Midbrain (tissue), 1 donor: ENCODE measurements at places on chromosomes 6 and 20.

- DNase-seq = no peak
Observed at GRCh38 chr6:68728159-68728979, 93.3 kb downstream of the ADGRB3 start.

GRCh38 chr6:33392595-33392948, 949 bp downstream of the KIFC1 start:
- no peak for DNase-seq

GRCh38 chr6:113758826-113759574, 98.1 kb upstream of the MARCKS start:
- DNase-seq = no peak

DNA sequence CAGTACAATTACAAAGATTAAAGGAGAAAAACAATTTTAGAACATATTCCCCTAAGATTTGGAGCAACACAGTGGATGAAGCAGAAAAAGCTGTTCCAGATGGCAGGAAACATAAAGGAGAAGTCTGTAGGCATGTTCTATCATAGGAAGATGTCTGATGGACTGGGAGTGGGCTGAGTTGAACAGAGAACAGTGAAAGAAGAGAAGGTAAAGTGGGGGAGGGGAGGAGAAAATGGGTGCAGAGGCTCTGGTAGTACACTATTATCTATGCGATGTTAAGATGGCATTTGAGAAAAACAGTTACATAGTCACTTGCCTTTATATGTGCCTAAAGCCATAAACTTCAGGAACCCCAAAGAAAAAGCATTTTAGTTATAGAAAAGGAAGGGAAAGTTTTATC, 4.2 kb upstream of the PHIP start:
- no peak for DNase-seq

GRCh38 chr6:12010635-12011275, 1.4 kb upstream of the HIVEP1 start:
- DNase-seq = no peak

- DNase-seq = no peak
Observed at GRCh38 chr20:40892642-40893041, 136.0 kb upstream of the TOP1 start.

GRCh38 chr6:44668976-44669934, 281.7 kb downstream of the CDC5L start:
- no peak for DNase-seq

DNA sequence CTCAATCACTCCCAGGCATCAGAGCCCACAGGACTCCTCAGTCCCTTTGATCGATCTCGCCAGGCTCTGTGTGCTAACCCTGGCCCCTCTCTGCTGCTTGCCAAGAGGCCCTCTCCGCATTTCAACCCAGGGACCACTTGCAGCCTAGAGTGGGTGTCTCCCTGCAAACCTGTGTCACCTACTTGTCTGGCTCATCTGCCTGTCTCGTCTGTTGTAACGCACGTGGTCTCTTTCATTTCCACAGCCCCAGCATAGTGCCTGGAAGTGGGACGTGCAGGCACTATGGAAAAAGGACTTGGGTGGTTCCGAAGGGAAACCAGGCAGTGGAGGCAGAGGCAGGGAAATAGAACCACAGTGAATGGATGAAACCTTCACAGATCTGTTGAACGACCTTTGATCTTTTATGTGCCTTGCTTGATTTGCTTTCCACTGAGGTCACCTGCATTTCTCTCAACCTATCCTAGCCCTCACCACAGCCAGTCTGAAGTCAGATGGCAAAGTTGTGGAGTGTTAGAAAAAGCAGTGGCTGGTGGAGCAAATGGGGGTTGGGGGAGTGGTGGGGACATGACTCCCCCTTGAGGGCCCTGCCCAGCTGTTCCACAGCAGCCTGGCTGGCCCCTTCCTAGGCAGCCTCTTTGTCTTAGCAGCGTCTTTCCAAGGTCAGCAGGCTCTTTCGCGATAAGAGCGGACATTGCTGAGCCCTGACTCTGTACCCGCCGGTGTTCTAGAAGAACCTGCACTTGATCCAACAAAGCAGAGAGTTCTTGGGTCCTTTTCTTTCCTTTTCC, 55.8 kb upstream of the TAGAP start:
- no peak for DNase-seq

GRCh38 chr6:113854531-113855499, 2.3 kb upstream of the MARCKS start:
- peak; percentile 78 for DNase-seq

DNA sequence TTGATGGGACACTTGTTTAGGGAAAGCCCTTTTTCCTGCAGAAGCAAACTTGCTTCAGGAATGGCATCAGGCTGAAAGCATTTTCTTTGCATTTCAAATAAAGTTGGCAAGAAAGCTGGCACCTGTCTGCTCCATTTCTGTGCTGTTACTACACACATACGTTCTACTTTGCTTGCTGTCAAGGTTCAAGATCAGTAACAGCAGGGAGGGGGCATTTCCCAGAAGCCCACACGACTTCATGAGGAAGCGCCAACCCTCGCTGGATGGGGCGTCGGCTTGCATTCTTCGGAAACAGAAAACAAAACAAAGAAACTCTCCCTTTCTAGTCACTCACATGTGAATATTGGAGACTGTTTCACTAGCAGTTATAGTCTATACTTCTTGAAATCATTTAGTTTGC, 46.4 kb downstream of the AKAP12 start:
- no peak for DNase-seq

- DNase-seq = no peak
Observed at GRCh38 chr20:43839793-43840199, 74.9 kb upstream of the TOX2 start.

- DNase-seq = no peak
Observed at GRCh38 chr20:62931464-62931863, 5.2 kb upstream of the DIDO1 start.

DNA sequence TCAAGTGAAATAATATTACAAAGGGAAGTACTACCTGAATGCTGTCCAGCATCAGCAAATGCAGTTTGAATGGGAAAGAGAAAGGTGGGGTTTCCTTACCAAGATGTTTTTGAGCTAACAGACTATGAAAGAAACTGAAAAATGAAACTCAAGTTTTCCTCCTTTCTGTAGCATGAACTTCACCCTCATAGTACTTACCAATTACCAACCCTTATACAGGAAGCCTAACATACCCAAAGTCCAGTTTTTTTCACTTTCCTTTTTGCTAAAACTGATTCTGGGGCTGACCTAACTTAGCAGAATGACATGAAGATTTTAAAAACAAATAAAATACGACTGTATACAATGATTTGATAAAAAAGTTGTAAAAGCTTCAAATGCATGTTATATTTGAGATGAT, 5.2 kb downstream of the ZNFX1 start:
- DNase-seq = no peak

DNA sequence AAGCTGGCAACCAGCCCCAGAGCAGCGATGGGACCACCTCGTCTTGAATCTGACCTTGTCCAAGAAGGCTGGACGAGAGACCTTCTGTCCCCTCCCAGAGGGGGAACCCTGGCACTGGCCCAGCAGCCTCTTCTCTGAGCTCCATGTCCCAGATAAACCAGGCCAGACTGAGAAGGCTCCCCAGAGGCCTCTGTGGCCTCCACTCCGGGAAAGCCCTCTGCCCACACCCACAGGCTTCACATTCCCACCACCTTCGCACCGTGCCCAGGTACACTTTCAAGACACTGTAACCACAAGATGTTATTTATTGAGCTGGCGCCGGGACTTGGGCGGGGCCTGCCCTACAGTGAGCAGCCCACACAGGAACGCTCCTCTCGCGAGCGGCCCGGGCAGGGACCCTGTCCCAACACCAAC, 33.2 kb downstream of the ADA start:
- no peak for DNase-seq

DNA sequence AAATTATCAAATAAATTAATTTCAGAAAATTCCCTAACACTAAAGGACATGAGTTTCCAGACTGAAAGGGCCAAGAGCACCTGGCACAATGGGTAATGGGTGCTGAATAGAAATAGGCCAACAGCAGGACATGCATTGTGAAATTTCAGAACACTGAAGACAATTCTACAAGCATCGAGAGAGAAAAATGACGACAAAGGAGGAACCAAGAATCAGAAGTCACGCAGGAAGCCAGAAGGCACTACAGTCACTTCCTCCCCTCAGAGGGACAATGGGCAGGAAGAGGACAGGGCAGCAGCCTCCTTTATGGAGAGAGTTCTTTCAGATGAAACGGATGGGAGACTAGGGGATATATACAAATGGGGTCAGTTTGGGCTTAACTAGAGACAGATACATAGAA, 29.6 kb downstream of the PCNA start:
- DNase-seq = peak; percentile 31

DNA sequence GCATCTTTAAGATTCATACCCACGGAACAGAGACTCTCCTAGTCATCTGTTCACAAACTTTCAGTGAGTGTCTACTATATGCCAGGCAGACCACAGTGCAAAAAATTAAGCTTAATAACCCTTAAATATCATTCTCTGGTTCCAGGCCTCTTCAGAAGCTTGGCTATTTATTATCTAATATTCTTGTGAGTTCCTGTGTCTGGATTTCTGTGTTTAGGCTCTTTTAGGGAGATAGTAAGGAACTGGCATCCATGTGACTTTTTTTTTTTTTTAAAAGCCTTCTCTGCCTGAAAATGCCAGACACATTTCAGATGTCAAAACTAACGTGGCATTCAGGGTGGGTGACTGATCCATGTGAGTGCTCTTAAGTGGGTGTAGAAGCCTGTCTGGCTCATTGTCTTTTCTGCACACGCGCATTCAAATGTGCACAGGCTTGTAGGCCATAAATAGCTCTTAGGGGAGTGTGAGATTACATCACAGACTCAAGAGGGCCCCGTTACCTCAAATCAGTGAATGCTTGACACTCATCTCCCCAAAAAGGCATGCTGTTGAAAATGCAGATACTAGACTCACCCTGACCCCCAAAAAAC, 141.9 kb downstream of the GMPR start:
- no peak for DNase-seq

- no peak for DNase-seq
Observed at GRCh38 chr6:104969785-104970581, 13.1 kb downstream of the LIN28B start.

DNA sequence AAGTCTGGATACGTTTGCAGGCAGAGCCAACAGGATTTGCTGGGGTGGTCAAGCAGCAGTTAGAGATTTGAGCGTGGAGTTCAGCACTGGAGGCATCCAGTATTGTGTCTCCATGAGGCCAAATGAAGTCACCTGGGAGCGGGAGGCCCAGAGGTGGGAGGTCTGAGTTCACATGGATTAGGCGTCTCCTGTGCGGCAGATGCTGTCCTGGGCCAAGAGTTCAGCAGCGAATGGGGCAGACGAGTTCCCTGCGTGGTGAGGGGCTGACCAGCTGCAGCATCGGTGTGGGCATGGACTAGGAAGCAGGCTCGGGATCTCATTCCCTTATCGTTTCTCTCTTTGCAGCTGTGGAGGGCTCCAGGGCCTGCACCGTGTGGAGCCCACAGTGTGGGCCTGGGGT, 66.2 kb downstream of the BCAS4 start:
- no peak for DNase-seq

DNA sequence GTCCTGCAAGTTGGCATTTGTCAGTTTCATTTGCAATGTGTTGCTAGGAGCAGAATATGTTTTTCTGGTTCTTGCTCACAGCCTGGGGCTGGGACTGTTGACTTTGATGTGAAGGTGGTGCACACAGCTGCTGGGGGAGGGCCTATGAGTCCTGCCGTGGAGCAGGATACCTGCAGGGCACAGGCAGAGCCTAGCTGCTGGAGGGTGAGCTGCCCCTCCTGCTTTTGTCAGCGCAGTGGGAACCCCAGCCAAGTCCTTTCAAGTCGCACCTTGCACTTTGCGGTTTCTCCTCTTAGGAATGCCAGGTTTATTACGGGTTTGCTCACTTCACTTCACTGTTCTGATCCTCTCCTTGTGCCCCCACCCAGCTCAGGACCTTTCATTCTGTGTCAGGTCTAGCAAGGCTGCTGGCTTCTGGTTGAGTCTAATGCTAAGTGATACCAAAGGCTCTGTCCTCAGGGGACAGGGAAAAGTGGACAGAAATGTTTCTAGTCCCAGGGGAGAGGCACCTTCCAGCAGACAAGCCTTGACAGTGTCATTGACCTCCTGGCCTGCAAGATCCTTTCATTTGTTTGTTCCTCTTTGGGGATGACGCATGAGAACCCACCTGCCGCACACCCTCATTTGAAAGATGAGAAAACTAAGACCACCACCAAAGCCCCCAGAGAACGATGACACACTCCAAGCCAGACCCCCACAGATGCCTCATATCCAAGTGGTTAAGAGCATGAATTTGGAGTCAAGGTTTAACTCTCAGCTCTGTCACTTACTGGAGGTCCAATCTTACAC, 2.7 kb upstream of the SPO11 start:
- DNase-seq = no peak

- DNase-seq = no peak
Observed at GRCh38 chr20:9329355-9330101, 184.9 kb upstream of the LAMP5 start.

DNA sequence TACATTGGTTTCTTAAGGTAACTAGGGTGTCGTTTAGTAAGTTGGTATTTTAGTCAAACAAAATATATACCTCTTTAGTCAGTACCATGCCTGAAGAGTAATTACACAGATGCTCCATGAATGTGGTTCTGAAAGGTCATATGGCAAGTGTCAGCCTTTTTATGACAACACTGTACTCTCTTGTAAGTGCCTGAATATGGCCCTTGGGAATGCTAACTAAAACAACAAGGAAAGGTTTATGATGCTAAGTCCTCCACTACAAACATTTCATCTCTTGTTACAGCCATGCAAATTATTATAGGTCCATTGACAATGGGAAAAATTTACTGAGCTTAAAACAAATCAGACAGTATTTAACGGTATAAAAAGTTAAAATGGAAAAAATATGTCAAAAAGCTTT, 39.0 kb upstream of the SUPT3H start:
- no peak for DNase-seq
